Stimulated activated CD4-positive, alpha-beta T cell treated with anti-CD3 and anti-CD28 coated beads, TNF-alpha, amount 100 ng/mL, for 1 hour (primary cell): ENCODE measurements at places on chromosomes 5 and 9.
A peak's percentile ranks its signal among the peaks of the same experiment; 100 is the strongest.

DNA sequence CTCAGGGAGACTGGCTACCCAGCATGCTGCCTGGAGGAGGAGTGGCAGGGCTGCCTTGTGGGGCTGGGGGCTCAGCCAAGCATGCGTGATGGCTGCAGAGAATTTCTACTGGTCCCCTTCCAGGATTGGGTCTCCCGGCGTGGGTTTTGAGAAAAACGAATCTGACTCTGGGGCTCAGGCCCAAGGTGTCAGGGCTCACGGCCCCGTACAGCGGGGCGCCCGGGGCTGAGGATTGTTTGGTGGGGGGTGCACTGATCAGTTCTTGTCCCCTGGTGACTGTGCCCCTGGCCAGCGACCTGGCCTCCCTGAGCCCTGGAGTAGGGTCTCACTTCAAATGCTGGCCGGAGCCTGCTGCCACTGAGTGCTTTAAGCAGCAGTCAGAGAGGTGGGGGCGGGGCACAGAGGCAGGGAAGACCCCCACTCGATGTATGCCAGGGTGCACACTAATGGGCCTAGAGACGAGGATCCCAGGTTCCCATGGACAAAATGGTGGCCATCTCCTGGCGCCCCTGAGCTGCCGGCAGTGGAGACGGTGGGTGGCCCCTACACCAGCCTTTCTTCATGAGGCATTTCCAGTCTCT, 45.5 kb upstream of the RNU6ATAC start:
- DNase-seq = no peak

DNA sequence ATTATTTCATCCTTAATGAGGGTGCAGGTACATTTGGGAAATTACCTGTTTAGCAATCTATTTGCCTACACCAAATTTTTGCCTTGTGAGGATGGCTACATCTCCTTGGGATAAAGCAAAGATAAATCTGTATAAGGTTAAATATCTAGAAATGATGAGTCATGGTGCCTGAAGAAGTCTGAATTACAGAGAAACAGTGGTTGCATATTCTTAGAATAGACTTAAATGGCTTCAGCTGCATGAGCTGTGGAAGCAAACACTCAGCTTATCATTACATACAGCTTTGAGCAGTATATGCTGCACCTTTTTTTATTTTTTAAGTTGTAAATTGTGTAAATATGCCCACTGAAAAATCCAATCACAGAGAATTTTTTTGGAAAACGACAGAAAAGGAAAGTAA, 153.5 kb downstream of the RAPGEF6 start:
- no peak for DNase-seq

GRCh38 chr5:7683753-7684152, 167.2 kb downstream of the CFAP90 start:
- DNase-seq = no peak

- DNase-seq = no peak
Observed at GRCh38 chr5:172802567-172803176, 31.4 kb upstream of the ERGIC1 start.

DNA sequence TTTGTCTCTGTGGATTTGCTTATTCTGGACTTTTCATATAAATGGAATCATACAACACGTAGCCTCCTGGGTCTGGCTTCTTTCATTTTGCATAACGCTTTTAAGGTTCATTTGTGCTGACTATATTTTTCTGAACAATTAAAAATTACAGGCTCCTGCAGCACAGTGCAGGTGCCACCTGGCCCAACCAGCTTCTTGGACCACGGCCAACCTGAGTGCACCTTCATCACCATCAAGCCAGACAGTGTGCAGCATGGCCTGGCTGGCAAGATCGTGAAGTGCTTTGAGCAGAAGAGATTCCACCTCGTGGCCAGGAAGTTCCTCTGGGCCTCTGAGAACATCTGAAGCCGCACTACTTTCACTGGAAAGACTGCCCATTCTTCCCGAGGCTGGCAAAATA, 53.5 kb upstream of the COL15A1 start:
- no peak for DNase-seq

DNA sequence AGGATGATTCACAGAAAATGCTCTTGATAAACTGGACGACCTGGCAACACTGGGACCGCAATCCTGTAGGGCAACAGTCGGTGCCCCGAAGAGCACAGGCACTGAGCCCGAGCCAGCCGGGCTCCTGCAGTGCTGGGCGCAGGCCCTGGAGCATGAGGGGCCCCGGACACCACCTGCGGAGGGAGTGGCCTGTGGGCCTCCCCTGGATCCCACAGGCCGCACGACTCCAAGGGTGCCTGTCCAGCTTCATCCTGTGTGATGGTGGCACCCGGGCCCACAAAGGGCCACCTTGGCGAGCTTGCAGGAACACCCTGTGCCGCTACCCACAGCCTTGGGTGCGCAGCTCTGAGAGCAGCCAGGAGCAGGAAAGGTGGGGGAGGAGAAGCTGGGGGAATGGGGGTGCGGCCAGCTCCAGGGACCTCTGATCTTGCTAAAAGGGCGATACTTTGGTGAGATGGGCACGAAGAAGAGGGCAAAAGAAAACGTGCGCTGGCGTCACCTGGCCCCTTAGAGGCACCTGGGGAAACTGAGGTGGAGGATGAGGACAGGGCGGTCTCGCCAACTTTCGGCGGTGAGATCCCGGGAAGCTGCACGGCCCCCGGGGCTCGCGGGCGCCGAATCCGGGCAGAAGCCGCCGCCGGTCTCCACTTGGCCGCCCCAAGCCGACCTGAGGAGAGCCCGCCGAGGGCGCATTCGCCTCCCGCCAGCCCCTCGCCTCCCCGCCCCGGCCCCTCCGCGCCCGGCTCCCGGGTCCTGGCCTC, 722 bp downstream of the TBC1D9B start:
- DNase-seq = peak; percentile 15

DNA sequence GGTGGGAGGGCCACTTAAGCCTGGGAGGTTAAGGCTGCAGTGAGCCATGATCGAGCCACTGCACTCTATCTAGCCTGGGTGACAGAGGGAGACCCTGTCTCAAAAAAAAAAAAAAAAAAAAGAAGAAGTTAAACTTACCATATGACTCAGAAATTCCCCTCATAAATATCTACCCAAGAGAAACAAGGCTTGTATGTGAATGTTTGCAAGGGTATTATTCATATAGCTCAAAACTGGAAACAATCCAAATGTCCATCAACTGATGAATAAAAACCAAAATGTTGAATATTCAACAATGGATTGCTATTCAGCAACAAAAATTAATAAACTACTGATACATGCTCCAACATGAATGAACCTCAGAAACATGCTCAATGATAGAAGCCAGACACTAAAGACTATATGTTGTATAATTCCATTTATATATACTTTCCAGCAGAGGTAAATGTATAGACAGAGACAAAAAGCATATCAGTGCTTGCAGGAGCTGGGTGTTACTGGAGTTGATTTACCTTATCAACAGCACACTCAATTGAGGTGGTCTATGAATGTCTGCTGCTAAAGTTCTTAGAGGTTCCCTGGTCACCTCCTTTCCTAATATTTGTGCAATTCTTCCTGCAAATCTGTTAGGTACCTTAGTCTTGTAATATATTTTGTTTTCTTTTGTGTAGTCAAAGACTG, 5.3 kb upstream of the SREK1 start:
- no peak for DNase-seq

DNA sequence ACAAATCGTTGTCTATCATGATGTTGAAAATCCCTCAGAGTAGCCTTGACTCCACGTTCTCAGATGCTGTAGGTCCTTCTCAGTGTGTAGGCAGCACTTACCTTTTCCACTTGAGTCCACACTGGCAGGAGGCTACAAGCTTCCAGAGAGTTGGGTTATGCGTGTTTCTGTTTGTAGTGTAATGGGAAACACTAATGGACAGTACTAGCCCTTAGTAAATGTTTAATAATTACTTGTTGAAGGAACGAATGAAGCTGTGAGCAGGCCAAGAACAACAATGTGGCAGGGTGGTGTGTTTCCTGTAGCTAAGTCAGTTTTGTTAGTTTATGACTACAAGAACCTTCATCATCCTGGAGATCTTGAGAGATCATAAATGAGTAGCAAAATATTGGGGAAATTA, 83.5 kb downstream of the ARHGAP26 start:
- no peak for DNase-seq
